ENCODE measurements at places on chromosomes 13 and 19.
A peak's percentile ranks its signal among the peaks of the same experiment; 100 is the strongest.

DNA sequence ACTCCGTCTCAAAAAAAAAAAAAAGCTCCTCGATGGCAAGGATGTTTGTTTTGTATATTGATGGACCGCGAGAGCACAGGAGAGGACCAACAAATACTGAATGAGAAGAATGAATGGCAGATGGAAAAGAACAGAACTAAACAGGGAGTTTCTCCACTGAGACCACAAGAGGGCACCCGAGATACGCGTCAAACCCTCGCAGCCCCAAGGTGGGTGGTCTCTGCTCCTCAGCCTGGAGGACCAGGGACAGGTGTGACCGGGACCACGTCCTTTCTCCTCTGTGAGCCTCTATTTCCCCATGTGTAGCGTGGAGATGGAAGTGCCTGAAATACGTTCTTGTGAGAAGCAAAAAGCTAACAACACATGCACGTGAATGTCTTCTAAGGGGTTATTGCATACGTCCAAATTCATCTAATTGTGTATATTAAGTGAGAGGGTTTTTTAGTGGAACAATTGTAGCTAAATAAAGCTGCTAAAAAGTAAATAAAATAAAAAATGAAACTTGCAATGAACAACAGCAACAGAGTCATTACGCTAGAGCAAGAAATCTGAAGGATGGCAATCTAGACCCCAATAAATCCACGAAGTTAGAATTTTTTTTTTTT lies 8.3 kb upstream of the CDC42EP5 start:
- DNase-seq, result no peak

DNA sequence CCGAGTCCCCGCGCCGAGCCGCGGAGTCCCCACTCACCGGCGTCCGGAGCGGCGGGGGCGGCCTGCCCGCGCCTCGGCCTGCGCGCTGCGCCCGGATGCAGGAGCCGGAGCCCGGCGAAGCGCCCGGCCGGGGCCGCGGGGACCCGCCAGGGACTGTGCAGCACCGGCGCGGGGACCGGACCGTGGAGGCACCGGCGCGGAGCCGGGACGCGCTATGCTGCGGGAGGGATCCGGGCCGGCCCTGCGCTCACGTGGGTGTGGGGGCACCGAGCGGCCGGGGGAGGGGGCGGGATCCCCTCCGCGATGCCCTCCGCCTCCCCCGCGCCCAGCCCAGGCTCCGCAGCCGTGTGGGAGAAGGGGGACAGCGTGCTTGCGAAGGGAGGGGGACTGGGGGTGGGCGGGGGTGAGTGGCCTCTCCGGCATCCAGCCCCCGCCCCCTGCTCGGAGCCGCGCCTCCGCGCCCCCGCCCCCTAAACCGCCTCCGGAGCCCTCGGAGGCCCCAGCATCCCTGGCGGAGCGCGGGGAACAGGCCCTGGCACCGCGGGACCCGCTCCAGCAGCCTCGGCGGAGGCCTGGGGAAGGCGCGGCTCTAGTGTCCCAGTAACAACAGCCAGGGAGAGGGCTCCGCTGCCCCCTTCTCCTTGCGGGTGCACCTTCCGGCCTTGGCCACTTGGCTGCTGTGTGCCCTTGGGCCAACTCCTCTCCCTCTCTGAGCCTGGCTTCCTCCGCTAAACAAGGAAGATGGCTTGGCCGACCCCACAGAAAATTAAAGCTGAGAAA lies at the start of gene SLC1A6:
Gene SLC1A6 (minus strand): TSS at position 389 of the 780 bp plus-strand sequence. CDS start 6,954 bp downstream, outside the sequence.
- DNase-seq, result no peak

DNA sequence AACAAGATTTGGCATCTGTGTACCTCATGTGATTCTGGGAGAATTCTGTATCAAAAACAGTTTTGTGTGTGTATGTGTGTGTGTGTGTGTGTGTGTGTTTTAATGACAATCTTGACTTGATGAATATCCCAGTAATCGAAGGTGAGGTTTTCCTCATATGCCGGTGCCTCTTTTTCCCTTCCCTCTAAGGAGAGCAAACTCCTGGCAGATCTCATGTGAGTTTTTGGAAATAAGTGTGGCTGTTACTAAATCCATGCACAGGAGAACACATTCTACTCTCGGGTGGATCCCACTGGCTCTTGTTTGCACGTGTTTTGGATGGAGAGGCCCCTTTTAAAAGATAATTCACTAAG lies 29.0 kb upstream of the CEBPG start:
- no peak for DNase-seq

GRCh38 chr13:43127103-43127798 lies 103.9 kb downstream of the DNAJC15 start:
- DNase-seq, result no peak

- DNase-seq, result no peak
These were observed 7.0 kb downstream of the SBNO2 start for GRCh38 chr19:1166872-1167573.

DNA sequence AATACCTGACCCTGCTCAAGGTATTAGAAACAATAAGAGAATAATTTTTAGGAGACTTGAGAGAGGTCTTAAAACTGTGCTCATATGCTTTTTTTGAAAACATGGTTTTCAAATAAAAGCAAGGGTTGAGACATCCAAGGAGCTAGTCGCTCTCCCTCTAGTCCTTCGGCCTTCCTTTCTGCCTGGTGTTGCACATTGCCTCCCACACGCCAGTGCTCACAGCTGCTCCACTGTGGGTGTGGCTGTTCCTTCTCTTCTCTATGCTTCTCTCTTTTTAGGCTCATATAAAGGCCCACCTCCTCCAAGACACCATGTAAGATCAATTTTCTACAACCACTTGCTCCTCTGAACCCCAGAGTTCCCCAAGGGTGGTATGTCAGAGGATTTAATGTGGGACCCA lies 352.6 kb downstream of the ENOX1 start:
- DNase-seq, result no peak

GRCh38 chr19:928471-929202 lies 2.8 kb downstream of the ARID3A start:
- DNase-seq, result no peak

- no peak for DNase-seq
These were observed 504.8 kb downstream of the SLITRK1 start for GRCh38 chr13:83377491-83377890.

GRCh38 chr13:100235311-100235901 lies 146.5 kb downstream of the PCCA start:
- DNase-seq, result peak; percentile 62

DNA sequence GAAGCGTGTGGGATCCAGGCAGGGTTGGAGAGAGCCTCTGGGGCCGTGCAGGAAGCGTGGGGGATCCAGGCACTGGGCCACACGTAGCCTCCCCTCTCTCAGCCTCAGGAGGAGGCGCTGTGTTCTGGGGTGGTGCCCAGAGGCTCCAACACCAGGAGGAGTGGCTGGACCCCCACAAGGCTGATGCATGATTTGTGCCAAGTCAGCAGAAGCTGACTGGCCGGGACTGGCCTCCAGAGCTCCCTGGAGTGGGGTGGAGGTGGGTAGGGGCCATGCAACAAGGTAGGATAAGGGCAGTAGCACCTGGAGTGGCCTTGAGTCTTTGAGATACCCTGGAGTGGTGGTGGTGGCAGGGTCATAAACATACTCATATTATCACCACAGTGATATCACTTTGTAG lies 75.3 kb downstream of the ERICH6B start:
- no peak for DNase-seq

- no peak for DNase-seq
These were observed 2.9 kb downstream of the UBL3 start for GRCh38 chr13:29847501-29847983.

- DNase-seq, result no peak
These were observed 186.9 kb upstream of the UBL3 start for GRCh38 chr13:30037306-30037705.

- no peak for DNase-seq
These were observed 192.6 kb downstream of the COL4A1 start for GRCh38 chr13:110114316-110114715.

DNA sequence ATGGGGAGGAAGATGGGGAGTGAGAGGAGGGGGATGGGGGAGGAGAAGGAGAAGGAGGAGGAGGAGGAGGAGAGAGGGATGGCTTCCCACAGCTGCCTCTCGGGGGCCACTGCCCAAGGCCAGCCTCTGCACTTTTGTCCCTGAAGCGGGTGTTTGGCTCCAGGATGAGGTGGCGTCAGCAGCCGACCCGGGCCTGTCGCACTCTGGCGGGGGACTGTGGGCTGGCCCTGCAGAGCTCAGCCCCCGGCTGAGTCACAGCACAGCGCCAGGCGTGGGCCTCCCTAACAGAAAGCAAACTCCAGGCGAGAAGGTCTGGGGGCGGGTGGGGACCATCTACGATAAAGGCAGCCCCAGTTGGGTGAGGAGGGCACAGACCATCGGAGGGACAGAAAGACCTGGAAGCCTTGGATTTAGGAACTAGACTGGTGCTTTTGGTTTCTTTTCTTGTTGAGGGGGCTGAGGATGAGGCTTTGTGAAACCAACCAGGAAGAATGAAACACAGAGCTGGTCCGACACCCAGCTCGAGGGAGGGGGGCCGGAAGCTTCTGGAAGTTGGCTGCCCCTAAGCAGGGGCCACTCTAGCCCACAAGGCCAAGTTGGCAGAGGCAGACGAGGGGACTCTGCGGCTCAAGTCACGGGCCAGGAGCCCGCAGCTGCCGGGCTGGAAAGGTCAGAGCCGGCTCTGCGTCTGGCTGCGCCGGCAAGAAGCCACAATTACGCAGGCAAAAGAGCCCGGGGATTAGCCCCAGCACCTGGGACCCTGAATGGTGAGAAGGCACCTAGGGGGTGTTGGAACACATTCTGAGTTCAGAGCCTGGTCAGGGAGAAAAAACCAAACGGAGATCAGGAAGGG lies 18.2 kb downstream of the LSM4 start:
- no peak for DNase-seq

- DNase-seq, result no peak
These were observed 609.5 kb downstream of the UQCRFS1 start for GRCh38 chr19:28603453-28603852.

- peak; percentile 41 for DNase-seq
These were observed 2.4 kb downstream of the GDF15 start for GRCh38 chr19:18388100-18388959.

DNA sequence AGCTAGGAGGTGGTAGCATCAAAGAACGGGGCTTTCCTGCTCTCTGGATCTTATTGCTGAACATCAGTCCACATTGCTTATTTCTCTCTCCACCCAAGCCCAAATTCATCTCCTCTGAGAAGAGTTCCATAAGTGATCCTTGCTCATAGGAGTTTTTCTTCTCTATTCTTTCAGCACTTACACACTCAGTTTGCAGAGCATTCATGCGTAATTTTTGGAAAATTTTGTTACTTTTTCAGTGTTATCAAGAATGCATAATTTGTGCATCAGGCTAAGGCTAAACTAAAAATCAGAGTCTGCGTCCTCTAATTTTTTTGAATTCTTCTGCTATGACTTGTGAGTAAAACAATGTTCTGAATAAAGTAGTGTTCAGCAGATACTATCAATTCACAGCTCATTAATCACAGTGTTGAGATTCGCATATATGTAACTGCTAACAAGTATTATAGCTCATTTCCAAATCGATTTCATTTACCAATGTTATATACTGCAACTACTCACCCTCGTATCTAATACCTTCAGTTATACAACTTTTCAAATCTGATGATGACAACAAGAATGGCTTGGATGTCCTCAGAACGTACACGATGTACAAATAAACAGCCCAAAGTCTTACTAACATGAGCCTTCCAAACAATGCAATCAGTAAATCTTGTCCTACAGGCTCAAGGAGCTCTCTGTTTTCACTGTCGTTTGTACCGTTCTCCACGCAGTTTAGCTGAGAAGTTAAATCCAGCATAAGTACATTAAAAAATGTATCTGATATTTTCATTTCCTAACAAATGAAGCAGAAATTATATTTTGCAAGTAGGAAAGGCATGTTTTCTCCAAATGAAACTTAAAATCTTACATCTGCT lies 36.4 kb upstream of the STARD13 start:
- DNase-seq, result no peak

DNA sequence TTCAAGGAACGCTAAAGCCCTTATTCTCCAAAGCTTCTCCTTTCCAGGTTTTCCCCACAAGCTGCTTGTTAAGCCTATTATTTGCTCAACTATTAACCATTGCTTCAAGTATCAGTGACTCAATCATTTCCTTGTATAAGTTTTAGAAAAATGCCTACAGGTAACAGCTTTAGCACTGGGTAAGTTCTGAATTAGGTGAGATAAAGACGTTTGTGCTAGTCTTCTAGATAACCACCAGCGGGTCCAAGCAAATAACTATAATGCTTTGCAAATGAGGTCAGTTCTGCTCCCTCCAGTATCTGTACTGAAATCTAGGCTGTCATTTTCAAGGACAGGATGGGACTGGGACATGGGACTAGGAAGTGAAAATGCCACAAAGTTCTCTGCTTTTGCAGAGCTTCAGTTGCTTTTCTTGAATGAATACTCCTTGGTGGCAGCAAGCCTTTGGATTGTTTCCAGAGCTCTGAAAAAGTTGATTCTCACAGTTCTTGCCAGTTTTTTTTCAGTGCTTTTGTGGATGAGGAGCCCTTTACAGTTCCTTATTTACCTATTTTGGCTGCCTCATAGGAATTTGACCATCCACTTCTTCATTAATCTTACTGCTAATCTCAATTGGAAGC lies 1487.7 kb downstream of the EFNB2 start:
- DNase-seq, result no peak

DNA sequence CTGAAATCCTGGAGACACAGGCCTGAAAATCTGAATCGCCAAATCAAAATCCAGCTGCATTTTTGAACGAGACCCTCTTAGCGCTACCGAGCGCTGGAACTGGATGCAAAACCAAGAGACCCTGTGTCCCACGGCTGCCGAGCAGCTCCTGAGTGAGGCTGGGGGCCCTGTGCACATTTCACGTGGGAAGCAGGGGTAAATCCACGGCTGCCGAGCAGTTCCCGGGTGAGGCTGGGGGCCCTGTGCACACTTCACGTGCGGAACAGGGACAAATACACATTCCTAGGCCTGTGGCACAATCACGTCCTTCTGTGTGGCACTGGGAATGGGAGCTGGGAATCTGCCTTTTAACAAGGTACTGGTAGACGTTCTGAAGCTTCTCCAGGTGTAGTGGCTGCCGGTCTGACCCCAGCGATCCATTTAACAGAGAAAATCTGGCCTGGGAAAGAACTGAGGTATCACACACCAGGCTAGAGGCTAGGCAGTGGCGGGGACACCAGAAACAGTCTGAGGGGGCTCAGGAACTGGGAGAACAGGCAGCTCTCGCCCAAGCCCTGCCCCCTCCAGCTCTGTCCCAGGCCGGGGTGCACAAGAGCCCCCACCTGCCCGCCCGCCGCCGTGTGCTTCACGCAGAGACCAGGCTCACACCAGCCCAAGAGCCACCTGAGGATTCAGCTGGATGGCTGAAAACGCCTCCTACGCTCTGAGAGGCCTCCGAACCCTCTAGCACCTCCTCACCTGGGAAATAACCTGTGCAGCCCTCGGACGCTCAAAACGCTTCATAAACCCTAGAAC lies 11.0 kb upstream of the C2CD4C start:
- no peak for DNase-seq

GRCh38 chr19:23286477-23286876 lies 36.3 kb upstream of the ZNF724 start:
- DNase-seq, result no peak

DNA sequence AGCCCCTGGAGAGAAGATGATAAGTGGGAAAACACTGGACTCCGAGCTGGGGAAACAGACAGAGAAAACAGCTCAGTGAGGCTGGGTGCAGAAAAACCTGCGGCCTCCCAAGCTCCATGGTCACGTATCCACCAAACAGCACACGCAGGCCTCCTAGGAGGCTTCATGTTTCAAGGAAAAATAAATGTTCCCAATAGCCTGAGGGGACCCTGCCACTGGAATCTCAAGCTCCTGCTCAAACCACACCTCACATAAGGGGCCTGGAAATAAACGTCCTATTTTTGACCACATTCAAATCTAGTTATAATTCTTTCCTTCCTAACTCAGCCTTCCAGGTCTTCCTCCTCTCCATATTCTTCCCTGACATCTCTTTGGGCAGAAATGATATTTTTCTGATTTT lies 225.7 kb downstream of the ABCC4 start:
- no peak for DNase-seq

- DNase-seq, result no peak
These were observed 41.5 kb downstream of the WDFY2 start for GRCh38 chr13:51625555-51626345.

All from NCI-H2081 treated with DMSO at 0.1 percent for 48 hours (cell line).